ENCODE measurements at places on chromosomes 6 and 20.

DNA sequence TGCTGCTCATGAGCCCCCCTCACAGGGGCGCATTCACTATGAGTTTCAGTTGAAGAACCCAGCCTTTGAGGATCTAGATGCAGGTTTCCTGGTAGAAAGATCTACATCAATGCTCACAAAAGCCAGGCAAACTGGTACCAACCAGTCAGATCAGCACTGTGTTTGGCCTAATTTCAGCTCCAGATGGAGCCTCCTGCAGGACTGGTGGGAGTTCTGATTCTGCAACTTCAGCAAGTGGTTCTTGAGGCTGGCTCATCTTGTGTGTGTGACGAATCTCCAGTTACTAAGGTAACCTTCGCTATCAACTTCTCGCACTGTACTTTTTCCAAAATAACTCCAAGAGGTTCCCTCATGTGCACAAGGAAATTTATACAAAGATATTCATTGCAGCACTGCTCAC, 118.8 kb downstream of the ZMYND8 start:
- no peak for DNase-seq

- DNase-seq: no peak
Measured at GRCh38 chr6:33927616-33928015, 123.8 kb upstream of the MLN start.

DNA sequence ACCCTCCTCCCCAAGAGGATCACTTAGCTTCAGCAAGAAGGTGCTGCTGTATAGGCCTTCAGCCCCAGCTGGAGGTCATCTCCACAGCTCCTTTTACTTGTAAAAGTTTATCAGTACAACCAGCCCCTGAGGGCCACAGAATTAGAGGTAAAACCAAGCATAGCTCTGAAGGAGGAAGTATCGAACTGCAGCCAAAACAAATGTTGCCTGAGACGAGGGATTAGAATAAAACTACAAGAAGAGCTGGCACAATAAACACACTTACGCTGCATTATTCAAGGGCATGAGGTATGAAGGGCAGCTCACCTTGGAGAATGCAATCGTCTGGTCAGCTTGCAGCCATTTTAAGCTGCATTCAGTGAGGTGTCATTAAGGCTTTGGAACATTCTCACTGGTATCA, 21.1 kb upstream of the FOXQ1 start:
- DNase-seq: no peak

- no peak for DNase-seq
Measured at GRCh38 chr20:45911486-45912343, at the start of gene PLTP. Gene PLTP (minus strand): TSS chr20:45912155. CDS start chr20:45911452, 703 bp downstream.

DNA sequence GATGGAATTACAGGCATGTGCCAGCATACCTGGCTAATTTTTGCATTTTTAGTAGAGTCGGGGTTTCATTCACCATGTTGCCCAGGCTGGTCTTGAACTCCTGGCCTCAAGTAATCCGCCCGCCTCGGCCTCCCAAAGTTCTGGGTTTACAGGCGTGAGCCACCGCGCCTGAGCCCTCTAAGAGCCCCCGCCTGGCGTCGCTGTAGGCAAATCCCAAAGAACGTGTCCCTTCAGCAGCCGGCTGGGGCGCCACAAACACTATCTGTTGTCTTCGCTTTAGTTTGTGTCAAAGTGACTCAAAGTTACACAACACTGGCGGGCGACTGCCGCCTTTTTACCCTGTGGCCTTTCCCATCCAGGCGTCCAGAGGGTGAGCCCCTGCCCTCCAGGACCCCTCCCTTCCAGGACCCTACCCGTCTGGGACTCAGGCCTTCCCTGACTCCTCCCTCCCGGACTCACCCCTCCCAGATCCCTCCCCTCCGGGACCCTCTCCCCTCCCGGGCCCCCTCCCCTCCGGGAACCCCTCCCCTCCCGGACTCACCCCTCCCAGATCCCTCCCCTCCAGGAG, 940 bp upstream of the ADRM1 start:
- peak; percentile 85 for DNase-seq

GRCh38 chr6:31903957-31904356, 2.1 kb upstream of the ZBTB12 start:
- no peak for DNase-seq

DNA sequence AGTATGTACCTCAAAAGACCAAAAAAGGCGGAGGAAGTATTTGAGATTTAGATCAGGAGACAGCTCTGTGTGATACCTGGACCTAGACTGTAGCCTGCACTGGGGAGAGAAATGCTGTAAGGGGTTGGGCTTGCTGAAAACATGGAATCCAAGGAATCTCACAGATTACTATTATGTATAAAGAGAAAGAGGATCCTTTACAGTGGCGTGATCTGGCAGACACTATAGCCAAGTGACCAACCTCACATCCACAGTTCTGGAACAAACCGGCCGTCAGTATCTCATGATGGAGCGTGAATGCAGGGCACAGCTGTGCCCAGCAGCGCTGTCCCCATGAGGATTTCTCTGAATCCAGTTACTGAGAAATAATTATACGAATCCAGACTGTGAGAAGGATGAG, 12.3 kb downstream of the DDX27 start:
- DNase-seq: no peak

DNA sequence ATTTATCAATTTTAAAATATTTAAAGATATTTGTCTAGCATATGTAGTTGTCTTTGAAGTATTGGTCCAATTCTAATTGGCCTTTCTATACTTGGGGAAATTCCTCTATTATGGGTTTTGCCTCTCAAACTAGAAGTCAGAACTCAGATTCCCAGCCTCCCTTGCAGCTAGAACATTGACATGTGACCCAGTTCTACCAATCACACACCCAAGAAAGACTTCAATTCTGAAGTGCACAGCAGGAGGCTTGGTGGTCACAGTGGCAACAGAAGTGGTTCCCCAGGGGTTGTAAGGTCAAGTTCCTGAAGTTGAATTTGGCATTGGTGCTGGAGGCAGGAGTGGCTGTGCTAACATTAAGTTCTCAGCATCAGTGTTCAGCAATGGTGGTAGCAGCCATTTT, 14.8 kb upstream of the FKBP5 start:
- no peak for DNase-seq

- no peak for DNase-seq
Measured at GRCh38 chr6:106124015-106124414, 37.9 kb downstream of the PRDM1 start.

- DNase-seq: no peak
Measured at GRCh38 chr6:109705258-109705657, 14.2 kb downstream of the FIG4 start.

GRCh38 chr6:40419377-40419776, 167.8 kb downstream of the LRFN2 start:
- no peak for DNase-seq

DNA sequence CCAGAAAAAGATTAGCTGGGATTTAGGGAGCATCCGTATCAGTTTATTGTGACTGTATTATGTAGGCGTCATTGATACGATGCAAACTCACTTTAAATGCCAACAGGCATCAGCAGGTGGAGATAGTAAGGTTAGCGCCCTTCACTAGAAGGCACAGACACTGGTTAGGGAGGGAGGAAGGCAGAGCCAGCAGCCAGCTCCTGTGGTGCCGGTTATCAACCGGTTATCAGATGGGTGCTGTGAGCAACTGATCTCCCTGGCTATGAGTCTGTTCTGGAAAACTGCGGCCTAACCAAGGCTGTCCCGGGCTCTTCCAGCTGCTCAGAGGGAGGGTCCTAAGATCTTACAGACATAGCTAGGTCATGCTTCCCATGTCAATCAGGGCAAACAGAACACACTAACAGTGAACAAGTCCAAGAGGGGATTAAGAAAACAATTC, 47.5 kb upstream of the CD93 start:
- DNase-seq: no peak

DNA sequence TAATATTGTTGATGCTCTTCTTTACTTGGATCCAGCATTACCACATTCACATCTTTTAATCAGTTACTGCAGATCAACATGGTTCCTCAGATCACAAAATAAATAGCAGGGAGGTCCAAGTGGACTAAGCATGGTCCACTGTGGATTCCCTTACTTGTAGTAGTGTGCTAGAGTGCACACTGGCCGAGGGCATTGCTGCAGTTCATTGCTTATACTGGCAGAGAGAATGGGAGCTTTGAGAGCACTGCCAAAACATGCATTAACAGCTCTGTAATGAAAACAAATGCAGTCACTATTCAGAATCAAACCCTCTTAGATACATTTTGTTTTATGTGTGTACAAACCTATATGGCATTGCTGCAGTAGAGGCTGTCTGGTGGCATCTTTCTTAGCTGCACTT, 471.5 kb downstream of the CD109 start:
- DNase-seq: no peak

DNA sequence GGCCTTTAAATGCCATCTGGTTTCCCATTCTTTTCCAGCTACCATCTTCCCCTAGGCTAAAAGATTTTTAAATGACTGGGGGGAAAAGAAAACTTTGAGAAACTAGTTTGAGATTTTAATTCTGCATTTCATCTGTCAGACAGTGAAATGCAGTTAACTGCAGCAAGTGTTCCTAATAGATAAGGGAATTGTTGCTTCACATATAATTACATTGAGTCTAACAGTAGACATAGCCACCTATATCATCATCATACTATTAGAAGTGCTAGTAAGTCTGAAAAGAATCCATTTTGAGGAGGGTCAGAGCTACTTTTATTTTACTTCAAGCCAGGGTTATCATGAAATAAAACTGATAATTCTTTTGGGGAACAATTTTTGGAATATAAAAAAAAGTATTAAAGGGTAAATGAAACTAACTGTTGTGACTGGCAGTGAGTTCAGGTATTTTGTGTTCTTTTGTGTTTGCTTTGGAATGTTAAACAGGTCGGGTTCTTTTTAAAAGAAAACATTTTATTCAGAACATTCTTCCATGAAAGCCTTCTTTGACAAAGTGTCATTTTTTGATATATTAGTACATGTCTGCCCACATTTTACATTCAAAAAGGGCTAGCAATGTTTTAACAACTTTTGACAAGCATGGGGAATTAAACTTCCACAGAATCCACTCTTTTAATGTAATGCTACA, 170.1 kb downstream of the HS3ST5 start:
- DNase-seq: no peak

DNA sequence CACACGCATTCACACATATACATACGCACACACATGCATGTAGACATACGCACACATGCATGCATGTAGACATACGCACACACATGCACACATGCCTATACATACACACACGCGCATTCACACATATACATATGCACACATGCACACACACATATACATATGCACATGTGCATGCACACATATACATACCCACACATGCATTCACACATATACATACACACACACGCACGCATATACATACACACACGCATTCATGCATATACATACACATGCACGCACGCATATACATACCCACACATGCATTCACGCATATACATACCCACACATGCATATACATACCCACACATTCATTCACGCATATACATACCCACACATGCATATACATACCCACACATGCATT, 80.5 kb downstream of the WDR27 start:
- no peak for DNase-seq

DNA sequence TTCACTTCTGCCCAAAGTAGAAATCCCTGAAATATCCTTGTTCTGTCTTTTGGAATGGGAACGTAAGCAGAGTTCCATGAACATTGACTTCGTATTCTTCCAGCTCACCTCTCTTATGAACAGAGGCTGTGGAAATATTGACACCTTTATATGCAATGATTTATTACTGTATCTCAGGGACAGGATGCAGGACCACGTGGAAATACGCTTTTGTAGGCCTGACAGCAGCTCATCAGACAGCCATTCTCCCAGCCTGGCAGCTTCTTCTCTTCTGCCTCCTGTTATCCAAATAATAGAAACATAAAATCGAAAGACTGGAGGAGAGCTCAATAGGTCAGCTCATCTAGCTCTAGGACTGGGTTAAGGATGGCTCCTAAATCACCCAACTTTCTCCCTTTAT, 106.2 kb upstream of the DTNBP1 start:
- DNase-seq: no peak

- no peak for DNase-seq
Measured at GRCh38 chr6:131657222-131657621, 20.1 kb downstream of the ENPP3 start.

GRCh38 chr6:136129365-136129764, 120.7 kb downstream of the MTFR2 start:
- DNase-seq: no peak

DNA sequence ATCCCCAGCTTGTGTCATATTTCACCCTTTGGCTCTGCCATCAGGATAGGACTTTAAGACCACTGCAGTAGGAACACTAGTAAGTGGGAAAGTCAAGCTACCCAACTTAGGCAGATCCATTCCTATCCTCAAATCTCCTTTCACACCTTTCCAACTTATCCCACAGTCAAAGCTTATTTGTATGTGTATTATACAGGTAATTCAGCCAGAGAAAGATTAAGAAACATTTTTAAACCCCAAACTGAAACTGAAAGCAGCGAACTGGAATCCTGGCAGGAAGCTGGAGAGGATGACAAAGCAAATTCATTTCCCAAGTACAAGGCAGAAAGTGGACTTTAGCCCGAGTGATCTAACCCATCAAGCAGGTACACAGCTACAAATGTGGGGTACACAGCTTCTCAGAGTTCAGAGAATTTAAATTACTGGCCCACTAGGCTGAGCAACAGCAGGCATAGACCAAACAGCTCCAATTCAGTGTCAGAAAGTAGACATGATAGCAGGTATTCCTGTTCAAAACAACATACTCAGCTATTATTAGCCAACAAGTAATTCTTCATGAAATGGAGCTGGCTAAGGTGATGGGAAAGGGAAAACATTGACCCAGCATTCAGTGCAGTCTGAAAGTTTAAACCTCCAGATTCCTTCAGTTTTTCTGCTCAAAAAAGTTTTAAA, 39.1 kb downstream of the ILRUN start:
- DNase-seq: no peak

DNA sequence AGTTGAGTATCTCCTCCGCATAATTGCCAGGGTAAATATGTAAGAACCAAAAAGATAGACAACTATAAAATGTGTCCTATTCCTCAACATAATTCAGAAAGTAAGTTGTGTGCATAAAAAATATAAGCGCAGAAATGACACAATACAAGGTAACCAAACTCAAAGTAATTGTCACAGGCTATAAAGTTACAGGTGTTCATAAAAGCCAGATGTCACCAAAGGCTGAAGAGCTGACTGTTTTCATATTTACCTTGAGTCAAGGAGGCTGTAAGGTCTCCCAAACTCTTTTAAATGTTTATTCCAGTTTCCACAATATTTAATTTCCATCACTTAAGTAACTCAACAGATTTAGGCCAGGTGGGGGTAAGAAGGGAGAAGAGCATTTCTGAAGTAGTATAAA, 192.2 kb upstream of the MARCKS start:
- DNase-seq: no peak

DNA sequence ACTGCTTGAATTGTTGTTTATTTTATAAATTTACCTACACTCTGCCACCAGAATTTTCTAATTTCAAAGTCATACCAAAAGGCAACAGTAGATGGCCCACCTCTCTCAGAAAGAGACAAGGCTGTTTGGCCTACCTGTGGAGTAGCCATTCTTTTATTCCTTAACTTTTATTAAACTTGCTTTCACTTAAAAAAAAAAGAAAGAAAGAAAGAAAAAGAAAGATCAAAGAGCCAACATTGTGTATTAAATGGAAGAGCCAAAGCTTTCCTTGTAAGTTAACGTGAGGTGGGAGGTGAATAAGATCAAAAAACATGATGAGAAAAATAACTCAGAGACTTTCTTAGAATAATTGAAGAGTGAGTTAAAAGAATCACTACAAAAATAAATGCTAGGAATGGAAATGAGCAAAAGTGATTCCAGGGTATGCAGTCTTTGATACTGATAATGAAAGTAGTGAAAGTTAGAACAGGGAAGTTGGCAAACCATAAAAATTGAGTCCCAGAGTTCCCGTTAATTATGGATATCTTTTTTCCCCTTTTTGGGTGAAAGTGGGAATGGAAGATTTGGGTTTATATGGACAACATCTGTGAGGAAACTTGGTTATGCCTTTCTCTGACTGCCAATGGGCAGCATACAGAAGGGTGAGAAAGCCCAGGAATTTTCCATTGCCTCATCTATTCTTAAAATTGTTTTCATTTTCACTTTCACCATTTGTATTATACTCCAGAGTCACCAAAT, 35.9 kb upstream of the MYB start:
- peak; percentile 77 for DNase-seq

All from T-helper 2 cell (primary cell).